ENCODE measurements at places on chromosomes 16 and 17.

DNA sequence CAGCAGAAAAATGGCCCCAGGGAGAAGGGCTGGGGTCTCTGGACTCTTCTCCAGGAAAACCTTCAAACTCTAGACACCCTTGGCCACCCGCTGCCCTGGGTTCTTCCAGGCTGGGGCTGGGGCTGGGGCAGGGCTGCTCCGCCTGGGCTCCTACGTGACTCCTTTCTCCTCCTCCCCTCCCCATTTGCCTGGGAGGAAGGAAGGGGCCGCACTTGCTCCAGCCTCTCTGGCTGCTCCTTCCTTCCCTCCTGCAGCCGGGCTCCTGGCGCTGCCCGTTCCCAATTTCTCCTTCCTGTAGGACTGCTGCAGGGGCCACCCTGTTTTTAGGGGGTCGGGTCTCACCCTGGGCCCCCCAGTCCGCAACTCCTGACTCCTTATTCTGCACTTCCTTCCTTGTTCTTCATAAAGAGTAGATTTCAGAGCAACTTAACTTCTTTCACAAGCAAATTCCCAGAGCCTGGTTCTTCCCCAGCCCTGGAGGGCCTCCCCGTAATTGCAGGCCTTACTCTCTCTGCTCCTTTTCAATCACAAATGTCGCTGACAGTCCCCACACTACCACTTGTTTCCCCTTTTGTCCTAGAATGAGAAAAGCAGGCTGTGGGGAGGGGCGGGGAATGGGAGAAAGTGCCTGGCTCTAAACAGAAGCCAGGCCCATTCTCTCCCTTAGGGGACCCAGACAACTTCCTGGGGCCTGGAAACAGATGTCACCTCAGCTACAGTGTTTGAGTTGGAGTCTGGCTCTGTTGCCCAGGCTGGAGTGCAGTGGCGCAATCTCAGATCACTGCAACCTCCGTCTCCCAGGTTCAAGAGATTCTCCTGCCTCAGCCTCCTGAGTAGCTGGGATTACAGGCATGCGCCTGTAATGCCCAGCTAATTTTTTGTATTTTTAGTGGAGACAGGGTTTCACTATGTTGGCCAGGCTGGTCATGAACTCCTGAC, 137.8 kb downstream of the ENGASE start:
- DNase-seq, result no peak

GRCh38 chr16:76639685-76640289, 362.6 kb downstream of the CNTNAP4 start:
- DNase-seq, result no peak

DNA sequence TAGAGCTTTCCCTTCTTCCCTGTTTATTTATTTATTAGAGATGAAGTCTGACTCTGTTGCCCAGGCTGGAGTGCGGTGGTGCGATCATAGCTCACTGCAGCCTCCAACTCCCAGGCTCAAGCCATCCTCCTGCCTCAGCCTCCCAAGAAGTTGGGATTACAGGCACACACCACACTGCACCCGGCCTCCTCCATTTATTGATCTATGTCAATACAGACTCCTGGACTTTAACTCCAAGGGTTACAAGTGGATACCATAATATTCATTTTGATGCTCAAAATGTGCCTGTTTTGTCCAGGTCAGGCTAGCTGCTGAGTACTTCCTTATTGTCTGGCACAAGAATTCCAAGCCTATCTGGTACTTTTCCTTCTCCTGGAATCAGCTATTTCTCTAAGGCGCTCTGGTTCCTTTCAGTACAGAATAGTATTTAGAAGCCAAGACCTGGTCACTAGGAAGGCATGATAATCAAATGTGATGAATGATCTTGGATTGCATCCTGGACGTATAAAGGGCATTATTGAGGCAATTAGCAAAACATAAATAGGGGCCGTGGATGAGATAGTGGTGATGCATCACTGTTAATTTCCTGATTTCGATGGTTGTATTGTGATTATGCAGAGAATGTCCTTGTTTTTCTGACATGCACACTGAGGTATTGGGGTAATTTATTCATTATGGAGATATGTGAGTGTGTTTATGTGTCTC, 21.7 kb downstream of the IL4R start:
- DNase-seq, result no peak

DNA sequence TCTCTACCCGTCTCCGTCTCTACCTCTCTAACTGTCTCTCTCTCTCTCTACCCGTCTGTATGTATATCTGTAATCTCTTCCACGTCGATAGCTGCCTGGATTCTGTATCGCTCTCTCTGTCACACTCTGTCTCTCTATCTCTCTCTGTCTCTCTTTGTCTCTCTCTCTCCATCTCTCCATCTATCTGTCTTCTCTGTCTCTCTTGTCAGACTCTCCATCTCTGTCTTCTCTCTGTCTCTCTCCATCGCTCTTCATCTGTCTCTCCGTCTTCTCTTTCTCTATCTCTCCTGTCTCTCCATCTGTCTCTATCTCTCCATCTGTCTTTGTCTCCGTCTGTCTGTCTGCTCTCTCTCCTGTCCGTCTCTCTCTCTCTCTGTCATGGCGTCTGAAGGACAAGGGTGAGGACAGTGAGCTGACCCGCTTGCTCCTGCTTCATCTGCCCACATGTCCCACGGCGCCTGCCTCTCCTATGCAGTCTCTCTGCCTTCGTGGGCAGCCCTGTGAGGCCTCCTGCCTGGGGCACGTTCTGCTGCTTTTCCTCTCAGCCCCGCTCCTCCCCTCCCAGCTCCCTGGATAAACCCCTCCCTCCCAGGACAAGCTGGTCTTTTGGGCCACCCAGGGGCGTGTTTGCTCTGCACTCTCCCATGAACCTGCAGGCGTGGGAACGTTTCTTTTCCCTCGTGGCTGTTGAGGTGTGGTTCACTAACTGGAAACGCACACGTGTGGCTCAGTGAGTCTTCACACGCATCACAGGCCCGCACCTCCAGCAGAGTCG, 18.9 kb downstream of the ACSF3 start:
- DNase-seq, result no peak

- DNase-seq, result no peak
These were observed 36.0 kb upstream of the ICAM2 start for GRCh38 chr17:64056269-64057005.

DNA sequence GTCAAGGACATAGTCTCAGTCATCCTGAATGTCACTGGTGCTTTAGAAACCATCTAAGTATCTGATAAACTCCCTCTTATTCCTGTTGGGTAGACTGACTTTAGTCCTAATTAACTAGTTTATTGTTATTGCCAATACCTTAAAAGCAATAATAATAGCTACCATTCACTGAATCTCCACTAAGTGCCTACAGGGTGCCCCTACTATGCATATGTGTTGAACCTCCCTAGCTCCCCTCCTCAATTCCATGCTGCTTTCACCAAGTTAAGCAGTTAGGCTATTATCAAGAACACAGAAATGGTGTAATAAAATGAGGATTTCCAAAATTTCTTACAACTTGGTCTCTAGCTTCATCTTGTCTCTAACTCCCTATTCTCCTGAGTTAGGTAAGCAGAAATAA, 87.5 kb upstream of the MTMR4 start:
- no peak for DNase-seq

GRCh38 chr17:40577611-40578065, 12.4 kb upstream of the CCR7 start:
- no peak for DNase-seq

DNA sequence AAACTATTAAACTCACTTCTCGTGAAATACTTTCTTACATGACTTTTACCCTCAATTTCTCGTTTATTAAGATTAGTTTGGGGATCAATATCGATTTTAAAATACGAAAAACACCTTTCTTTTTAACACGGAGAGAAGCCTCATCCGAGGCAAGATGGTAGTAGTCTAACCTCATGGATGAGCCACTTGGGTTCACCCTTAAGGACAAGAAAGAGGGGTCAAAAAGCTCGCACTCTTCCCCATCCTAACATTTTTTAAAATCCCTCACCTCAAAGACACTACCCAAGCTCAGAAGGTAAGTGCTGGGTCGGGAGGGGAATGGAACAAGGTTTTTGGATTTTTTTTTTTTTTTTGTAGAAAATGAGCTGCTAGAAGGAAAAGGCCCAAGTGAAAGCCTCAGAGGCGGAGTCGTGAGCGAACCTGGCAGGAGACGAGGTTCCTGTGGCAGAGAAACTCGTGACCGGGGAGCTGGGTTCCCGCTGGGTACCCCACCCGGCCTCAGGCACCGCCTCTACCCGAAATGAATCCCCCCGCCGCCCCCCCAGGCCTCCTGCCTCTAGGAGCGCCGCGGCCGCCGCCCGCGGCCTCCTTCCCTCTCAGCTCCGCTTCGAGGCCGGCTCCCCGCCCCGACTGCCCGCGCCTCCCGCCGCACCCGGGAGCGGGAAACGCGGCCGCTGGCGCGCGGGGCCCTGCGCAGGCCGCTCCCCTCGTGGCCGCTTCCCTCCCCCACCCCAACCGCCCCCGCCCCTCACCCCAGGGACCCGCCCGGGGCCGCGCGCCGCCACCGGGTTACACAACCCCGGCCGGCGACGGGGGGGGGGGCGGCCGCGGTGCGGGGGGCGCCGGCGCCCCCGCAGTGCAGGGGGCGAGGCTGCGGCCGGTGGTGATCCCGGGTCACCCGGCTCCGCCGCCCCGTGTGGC, 1.6 kb downstream of the NUFIP2 start:
- DNase-seq, result peak; percentile 55

- no peak for DNase-seq
These were observed 11.8 kb upstream of the TEKT1 start for GRCh38 chr17:6843241-6843880.

- DNase-seq, result no peak
These were observed 55.2 kb downstream of the RAI1 start for GRCh38 chr17:17736205-17737183.

DNA sequence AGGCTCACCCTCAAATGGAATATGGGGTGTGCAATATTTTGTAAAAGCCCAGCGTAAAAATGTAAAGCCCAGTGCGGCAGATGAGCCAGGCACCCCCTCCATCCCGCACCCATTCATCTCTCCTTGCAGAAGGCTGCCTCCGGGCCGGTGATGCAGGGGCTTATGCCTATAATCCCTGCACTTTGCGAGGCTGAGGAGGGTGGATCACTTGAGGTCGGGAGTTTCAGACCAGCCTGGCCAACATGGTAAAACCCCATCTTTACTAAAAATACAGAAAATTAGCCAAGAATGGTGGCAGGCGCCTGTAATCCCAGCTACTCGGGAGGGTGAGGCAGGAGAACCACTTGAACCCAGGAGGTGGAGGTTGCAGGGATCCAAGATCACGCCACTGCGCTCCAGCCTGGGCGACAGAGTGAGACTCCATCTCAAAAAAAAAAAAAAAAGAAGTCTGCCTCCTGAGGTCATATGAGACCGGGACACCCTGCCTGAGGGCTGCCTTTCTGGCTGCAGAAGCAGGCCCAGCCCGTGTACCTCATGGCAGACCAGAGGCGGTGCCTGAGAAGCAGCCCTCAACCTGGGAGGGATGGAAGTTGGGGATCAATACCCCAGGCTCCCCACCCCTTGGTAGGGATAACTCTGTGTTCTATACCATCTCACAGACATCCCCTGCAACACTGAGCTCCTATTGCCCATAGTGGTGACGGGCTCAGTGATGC, 17.5 kb upstream of the ATP2C2 start:
- no peak for DNase-seq

GRCh38 chr16:25012525-25012991, 2.6 kb downstream of the ARHGAP17 start:
- no peak for DNase-seq
